ENCODE measurements at places on chromosomes 11 and 22. TPM values are rescaled to one million over a fixed set of nuclear protein-coding genes. Genes with fewer than 3 reads are reported as not detected.

Gene SMDT1
- 5.0 TPM for total RNA-seq

Gene TRIM49
- not detected for total RNA-seq

Gene SLC6A5
- not detected for total RNA-seq

Gene TAGLN
- total RNA-seq, result 49.6 TPM

Gene RBMXL2
- not detected for total RNA-seq

Gene DDX25
- total RNA-seq, result not detected

Gene NXPE2
- not detected for total RNA-seq

Gene PATE3
- not detected for total RNA-seq

Gene TRMT112
- 124 TPM for total RNA-seq

Gene FAM83F
- total RNA-seq, result not detected

Gene ZNF202
- total RNA-seq, result 7.5 TPM

Gene CD81
- total RNA-seq, result 263 TPM

Gene RASGRP2
- 1.1 TPM for total RNA-seq

Gene OR8G5
- total RNA-seq, result not detected

Gene HOATZ
- not detected for total RNA-seq

Gene GGT5
- total RNA-seq, result 21.3 TPM

Gene APOBEC3F
- total RNA-seq, result 5.9 TPM

Gene BEST1
- total RNA-seq, result not detected

Gene NPAS4
- not detected for total RNA-seq

Gene BTG4
- not detected for total RNA-seq

Gene TOMT
- total RNA-seq, result not detected

Gene KRTAP5-8
- not detected for total RNA-seq

Gene TNNT3
- total RNA-seq, result not detected

Gene THY1
- 0.65 TPM for total RNA-seq

Gene FAM227A
- total RNA-seq, result 2.3 TPM

Gene COA4
- 73.5 TPM for total RNA-seq

All from vein endothelial cell (primary cell).